HuH-7 (cell line): ENCODE measurements at places on chromosomes 2 and 18.
A peak's percentile ranks its signal among the peaks of the same experiment; 100 is the strongest.

DNA sequence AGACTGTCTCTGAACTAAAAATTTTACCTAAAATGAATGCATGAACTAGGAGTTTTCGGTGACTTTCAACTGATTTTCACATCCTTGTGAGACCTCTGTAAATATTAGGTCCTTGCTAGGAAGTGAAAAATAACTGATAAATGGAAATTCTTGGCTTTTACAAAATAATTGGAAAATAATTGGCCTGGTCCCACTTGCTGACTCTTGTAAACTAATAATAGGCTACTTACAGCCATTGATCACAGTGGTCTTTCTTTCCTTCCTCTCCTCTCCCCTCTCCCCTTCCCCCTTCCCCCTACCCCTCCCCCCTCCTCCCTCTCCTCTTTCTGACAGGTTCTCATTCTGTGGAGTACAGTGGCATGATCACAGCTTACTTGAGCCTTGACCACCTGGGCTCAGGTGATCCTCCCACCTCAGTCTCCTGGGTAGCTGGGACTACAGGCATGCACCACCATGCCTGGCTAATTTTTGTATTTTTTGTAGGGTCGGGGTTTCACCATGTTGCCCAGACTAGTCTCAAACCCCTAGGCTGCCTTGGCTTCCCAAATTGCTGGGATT is 38.3 kb downstream of the UGP2 start:
- no peak for DNase-seq

DNA sequence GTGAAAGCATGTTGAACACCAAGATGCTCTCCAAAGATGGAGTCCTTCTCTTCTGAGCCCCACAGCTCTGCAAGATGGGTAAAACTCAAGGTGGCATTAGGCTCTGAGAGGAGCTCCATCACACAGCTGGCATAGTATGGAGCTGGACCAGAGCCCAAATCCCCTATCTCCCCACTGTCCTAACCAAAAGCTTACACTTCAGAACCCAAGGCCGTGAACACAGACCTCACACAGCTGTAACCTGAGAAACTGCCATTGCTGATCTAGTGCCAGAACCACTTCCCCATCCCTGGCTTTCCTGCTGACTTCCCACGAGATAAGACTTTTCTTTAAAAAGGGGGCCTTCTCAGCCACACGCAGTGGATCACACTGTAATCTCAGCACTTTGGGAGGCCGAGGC is 25.0 kb downstream of the TTC32 start:
- no peak for DNase-seq

GRCh38 chr2:154343282-154343681 is 355.2 kb upstream of the KCNJ3 start:
- DNase-seq: no peak

GRCh38 chr2:54330926-54331835 is 75.2 kb upstream of the TSPYL6 start:
- DNase-seq: no peak

GRCh38 chr2:112794131-112794733 is 9.9 kb upstream of the IL1A start:
- no peak for DNase-seq

DNA sequence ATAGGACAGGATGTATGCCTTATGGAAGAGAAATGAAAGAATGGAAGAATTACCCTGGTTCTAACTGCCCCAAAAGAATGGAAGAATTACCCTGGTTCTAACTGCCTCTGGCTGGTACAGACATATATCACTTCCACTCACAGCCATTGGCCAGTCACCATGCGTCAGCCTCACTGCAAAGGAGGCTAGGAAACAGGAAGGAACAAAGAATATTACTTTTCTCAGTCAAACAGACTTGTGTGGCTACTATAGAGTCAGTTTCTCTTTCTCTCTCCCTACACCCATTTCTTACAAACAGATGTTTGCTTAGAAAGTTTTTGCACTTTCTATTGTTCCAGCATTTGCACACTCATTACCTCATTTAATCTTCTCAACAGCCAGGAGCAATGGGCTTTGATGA is 1111.1 kb upstream of the KLHL29 start:
- DNase-seq: no peak

DNA sequence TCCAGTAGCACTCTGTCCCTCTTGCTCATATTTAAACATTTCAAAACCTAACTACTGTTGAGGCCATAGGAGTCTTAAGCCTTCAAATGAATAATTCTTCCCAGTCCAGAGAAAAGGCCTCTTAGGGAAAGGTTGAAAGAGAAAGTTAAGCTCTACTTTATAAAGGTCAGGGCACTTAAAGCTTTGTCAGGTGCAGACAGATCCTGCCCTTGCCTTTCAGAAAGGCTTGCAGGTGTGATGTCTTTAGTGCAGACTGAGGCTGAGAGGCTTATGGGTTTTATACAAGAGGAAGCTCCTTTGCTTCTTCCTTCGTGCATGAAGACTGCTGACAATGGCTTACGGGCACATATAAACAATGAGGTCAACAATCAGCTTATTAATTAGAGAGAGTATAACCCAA is 105.0 kb upstream of the LINC00305 start:
- no peak for DNase-seq

DNA sequence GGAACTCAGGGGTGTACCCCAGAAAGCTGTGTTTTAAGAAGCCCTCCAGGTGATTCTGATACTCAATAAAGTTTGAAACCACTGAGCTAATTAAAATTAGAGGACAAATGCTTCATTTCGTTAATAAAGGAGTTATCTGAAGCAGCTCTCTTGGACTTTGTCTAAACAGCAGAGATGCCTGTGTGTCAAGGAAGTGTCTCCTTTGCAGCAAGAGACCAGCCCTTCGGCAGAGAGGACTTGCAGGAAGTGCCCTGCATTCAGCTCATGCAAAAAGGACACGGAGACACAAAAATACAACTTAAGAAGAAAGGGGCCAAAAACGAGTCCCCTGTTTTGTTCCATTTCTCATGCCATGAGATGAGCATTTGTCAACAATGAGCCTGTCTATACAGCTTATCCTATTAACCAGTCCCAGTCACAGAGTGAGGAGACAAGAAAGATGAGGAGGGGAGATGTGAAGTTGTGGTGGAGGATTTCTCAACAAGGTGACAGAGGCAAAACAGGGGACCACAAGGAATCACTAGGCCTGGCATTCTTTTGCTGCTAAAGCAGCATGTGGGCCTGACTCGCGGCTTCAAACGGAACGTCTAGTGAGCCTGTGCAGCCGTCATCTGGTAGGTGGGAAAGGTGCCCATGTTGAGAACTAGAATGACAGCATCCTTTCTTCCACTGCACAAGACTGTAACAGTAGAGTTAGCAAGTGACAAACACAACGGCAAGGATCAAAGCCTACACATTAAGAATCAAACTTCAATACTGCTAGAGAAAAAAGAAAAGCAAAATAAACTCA is 152.3 kb downstream of the ANTXR1 start:
- no peak for DNase-seq

GRCh38 chr2:136246086-136246669 is 128.2 kb upstream of the CXCR4 start:
- DNase-seq: peak; percentile 6

DNA sequence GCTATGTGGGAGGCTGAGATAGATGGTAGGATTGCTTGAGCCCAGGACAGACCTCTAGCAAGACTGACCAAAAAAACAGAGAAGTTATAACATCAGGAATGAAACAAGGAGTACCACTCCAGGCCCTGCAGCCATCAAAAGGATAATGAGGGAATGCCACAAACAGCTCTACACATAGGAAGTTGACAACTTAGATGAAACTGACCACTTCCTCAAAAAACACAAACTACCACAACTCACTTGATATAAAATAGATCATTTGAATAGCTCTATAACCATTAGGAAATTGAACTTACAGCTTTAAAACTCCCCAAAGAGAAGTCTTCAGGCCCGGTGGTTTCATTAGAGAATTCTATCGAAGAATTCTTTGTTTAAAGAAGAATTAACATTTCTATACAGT is 12.9 kb upstream of the ESPNL start:
- DNase-seq: no peak

- no peak for DNase-seq
These were observed 102.1 kb upstream of the HS6ST1 start for GRCh38 chr2:128420776-128421175.

GRCh38 chr18:23689031-23689615 is at the start of gene LAMA3:
LAMA3 (plus strand) TSS chr18:23689453; CDS start chr18:23689684, 231 bp downstream.
- DNase-seq: peak; percentile 55

GRCh38 chr2:128228894-128229293 is 89.8 kb downstream of the HS6ST1 start:
- DNase-seq: no peak

DNA sequence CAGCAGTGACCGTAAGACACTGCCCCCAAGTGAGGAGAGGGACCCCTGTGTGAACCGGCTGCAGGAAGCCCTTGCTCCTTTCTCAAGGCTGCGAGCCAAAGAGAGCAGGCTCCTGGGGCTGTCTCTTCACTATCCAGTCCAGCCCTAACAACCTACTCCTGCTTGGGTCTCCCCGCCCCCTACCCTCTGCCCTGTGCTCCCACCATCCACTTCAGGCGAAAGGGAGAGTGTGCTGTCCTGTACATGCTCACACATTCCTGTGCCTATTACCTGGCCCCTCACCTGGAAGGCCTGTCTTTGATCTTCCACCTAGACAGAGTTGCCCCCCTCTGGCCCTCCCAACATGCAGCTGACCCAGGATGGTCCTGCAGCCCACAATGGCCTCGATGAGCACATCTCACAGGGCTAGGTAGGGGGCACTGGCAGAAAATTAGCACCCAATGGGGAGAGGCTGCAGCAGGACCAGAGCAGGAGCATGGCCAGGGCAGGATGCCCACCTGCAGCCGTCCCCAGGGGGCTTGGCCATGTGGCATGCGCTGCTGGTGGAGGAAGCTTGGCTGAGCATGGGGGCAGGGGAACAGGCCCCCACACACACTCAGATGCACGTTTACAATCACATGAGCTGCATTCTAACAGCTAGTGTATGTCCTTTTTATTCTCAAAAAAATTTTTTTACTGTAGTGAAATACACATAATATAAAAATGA is 93.5 kb downstream of the POLR1A start:
- DNase-seq: no peak

GRCh38 chr2:69589973-69590652 is 53.4 kb downstream of the AAK1 start:
- no peak for DNase-seq

DNA sequence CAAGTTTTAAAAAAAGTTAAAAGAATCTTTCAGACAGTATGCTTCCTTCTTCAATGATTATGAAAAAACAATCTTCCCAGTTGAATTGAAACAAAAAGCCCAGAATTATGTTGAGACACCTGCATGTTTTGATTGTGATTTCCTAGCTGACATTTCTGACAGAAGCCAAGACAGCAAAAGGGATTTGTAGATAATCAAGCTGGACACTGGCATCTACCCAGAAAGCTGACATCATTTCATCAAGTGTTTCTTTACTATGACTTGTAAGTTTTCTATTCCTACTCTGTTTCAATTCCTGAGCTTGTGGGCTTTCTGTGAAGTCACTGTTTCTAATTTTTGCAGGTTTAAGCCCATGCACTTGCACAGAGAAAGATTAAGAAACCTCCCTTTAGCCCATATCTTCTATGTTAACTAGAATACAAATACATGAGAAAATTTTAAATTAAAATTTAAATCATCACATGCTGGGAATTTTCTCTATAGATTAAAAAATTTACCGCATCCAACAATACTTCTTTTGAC is 82.9 kb upstream of the CCDC85A start:
- DNase-seq: no peak

DNA sequence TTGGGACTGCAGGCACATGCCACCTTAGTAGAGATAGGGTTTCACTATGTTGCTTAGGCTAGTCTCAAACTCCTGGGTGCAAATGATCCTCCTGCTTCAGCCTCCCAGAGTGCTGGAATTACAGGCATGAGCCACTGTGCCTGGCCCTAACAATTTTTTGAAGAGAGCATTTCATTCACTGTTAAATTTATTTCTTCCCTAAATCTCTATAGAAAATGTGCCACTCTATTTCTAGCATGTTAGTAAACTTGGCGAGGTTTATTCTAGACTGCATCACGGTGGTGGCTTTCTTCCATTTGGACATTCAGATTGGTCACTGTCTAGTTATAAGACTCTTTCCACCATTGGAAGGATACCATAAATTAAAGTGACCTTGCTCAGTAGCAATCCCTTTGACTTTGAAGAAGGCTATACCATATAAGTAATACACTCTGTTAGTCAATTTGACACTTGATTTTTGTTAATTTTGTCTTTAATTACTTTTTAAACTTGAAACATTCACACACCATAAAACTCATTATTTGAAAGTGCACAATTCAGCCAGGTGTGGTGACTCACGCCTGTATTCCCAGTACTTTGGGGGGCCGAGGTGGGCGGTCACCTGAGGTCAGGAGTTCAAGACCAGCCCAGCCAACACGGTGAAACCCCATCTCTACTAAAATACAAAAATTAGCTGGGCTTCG is 16.2 kb downstream of the DDX1 start:
- DNase-seq: no peak

GRCh38 chr2:140791802-140792201 is 1339.0 kb downstream of the LRP1B start:
- no peak for DNase-seq

GRCh38 chr18:45863469-45863868 is 38.0 kb downstream of the SIGLEC15 start:
- no peak for DNase-seq

- DNase-seq: no peak
These were observed 96.2 kb downstream of the GALNT3 start for GRCh38 chr2:165697748-165698443.

- DNase-seq: no peak
These were observed 7.6 kb downstream of the ADRA2B start for GRCh38 chr2:96108541-96109360.

DNA sequence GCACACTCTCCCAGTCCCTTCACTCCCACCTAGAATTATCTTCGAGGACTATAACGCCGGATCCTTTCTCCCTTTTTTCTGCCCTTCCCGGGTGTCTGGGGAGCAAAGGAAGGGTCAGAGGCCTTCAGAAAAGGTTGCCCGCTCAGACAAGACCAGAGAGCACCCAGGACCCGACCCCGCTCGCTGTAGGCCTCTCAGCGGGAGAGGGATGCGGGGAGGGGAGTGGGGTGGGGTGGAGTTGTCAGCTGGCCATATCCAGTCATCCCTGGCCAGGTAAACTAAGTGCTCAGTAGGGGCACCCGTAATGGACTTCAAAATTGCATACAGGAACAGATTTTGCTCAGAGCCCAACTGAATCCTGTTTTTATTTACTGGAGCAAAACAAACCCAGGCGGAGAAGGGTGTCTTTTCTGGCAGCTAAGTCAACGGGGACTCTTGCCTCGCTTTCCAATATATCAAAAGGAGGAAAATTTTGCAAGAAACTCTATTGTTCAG is 65.0 kb downstream of the NOL4 start:
- no peak for DNase-seq

- peak; percentile 64 for DNase-seq
These were observed 776 bp downstream of the EMILIN2 start for GRCh38 chr18:2847317-2848246.

DNA sequence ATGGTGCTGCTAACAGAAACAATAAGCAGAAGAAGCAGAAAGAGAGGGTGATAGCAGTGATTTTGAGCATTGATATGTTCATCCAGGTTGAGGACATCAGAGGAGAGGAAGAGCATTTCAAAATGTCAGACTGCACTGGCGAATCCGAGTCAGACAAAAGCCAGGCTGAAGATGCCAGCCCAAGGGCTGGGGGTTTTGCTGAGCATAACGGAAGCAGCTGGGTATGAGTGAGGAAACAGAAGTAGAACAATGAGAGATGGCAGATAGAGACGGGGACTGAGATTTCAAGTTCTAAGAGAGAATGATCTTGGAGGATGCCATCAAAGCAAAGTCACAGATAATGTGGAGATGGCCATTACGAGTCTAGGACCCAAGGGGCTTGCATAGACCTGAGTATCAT is 151.2 kb downstream of the RNF144A start:
- no peak for DNase-seq

- DNase-seq: no peak
These were observed 55.9 kb downstream of the ICOS start for GRCh38 chr2:203992509-203992908.
